Muscle of back (tissue), 13 donors: ENCODE measurements at places on chromosomes 7 and 10. TPM values are rescaled to one million over a fixed set of nuclear protein-coding genes. Genes with fewer than 3 reads are reported as not detected.

DNA sequence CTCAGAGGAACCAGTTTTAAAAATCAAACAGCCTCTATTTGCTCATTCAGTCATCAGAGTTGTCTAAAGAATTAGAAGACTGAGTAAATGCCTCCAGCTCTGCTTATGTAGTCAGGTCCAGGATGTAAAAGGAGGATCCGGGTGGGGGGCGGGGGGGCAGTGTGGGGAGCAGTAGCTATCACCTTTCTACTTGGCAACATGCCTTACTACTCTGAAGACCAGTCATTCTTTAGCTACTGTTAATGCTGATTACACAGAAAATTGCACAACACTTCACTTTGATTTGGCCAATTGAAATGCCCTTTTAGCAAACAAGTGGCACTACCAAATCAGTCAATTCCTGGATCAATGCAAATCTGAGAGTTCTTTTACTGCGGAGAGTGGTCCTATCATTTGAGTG, 164.2 kb downstream of the NXPH1 start:
- DNase-seq = no peak

DNA sequence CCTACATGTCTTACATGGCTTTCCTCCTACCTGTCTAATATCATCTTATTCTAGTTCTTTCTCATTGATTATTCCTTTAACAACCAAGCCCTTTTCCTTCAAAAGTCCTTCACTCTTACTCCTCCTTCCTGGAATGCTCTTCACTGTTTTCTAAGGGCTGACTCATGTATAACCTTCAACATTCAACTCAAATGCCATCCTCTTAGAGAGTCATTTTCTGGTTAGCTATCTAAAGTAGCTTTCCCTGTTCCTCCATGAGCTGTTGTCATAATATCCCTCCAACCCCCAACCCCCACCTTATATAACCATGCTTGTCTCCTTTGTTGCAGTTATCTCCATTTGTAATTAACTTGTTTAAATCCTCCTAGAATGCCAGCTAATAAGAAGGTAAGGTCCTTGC, 286.8 kb downstream of the ADK start:
- DNase-seq = peak; percentile 33

DNA sequence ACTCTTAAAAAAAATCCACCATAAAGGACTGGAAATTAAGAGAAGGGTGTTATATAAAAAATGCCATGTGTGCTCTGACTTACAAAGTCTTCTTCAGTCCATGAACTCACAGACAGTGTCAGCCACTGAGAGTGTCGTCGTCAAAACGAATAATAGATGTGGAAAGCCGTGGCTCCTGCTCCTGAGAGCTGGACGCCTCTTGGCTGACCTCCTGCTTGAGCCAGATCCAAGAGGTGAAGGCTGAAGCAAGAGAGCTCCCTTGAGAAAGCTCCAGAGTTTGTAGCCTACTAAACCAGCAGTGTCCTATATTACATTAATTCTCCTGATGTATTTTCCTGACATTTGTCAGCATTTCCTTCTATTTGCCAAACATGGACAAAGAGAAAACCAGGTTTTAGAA, 234.3 kb upstream of the C7orf33 start:
- peak; percentile 80 for DNase-seq

DNA sequence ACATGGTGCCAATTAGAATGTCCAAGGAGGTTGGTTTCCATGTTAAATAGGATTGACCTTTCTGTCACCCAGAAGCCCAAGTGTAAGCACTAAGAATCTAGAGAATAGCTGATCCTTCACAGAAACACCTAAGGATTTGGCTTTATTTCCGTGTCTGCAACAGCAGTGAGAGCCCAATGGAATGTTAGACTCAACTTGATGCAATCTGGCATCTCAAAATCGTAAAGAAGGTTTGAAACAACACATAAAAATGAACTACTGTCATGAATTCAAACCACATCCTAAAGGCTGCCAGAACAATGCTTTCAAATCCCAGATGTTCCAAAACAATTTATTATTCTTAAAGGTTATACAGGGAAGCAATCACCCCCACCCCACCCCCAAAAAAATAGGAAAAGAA, 18.6 kb downstream of the PPP1R3C start:
- DNase-seq = no peak

GRCh38 chr10:117727421-117727820, 184.9 kb downstream of the EMX2 start:
- DNase-seq = peak; percentile 67

GRCh38 chr7:2520131-2520760, 672 bp downstream of the LFNG start:
- DNase-seq = no peak

- no peak for DNase-seq
Observed at GRCh38 chr10:124049484-124049883, 43.9 kb downstream of the CHST15 start.

GRCh38 chr7:116776610-116777289, 85.6 kb upstream of the CAPZA2 start:
- peak; percentile 66 for DNase-seq

DNA sequence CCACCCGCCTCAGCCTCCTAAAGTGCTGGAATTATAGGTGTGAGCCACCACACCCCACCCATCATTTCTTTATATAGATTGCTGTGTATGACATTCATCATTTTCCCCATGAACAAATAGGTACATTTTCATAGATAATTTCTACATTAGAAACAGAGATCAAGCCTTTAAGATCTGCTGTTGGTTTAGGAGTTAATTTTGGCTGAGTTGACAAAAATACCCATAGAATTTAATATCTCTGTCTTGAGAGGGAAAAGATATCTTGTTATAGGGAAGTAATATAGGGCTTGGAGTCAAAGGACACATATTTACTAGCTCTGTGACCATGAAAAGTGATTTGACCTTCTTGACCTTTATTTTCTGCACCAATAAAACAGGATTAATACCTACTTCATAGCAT, 51.8 kb downstream of the LRMDA start:
- no peak for DNase-seq

GRCh38 chr7:133775201-133775600, 351.9 kb upstream of the LRGUK start:
- no peak for DNase-seq

GRCh38 chr7:27834179-27834921, 94.4 kb downstream of the TAX1BP1 start:
- no peak for DNase-seq

- no peak for DNase-seq
Observed at GRCh38 chr7:46569133-46569465, 648.0 kb upstream of the IGFBP3 start.

DNA sequence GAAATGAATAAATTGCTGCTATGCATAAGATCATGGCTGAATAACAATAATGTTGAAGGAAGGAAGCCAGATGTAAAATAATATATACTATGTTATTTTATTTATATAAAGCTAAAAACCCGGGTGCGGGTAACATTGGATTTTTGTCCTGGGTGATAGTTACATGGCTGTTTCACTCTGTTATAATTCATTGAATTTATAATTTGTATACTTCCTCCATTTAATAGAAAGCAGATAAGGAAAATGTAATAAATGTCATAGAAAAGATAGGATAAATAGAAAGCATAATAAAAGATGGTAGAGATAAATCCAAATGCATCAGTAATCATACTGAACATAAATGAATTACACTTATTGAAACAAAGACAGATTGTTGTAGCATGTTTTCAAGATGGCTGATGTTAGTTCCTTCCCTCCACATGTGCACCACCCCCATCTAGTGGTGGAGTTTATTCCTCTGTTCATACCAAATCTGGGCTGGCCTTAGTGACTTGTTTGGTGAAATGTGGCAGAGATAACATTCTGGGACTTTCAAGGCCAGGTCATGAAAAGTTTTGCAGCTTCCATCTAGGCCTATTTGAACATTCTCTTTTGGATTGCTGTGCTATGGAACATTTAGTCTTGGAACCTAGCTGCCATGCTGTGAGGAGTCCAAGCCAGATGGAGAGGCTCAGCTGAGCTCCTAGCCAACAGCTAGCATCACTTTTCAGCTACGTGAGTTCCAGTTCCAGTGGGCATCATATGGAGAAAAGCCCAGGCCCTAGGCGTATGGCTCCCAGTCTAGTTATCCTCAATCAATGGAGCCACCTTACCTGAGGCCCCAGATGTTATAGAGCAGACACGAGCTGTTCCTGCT, 46.9 kb downstream of the AHCYL2 start:
- no peak for DNase-seq

DNA sequence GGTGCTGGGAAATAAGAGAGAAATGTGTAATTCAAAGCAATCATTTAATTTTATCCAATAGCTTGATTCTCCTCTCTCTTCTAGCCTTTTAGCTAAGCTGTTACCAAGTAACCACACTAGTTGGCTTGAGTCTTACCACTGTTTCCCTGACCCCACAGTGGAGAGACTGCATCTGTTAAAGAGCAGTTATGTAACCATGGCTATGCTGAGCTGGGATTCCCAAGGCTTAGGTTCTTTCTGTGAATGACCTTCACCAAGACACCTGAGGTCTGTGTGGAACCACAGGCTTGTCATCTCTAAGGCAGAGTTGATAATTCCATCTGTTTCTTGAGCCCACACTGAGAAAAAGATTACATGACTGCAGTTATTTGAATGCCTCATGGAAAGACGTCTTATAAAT, 47.7 kb upstream of the ATRNL1 start:
- DNase-seq = no peak

DNA sequence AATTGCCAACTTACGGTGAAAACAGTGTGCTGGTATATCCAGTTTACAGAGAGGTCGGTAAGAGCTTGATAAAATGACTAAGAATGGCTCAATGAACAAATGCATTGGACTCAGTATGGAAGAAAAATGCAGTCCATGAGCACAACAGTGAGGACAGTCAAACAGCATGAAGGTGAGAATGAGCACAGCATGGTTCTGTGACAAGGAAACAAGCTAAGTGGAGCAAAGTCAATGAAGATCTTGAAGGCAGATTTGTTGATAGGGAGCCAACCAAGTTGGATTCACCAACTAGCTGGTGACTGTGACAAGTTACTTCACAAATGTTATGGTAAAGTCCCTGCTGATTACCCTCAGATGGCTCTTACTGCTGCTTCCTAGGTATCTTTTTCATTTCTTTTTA, 75.9 kb downstream of the SHOC2 start:
- no peak for DNase-seq

GRCh38 chr7:100546129-100546925, 7.3 kb downstream of the AGFG2 start:
- DNase-seq = no peak

DNA sequence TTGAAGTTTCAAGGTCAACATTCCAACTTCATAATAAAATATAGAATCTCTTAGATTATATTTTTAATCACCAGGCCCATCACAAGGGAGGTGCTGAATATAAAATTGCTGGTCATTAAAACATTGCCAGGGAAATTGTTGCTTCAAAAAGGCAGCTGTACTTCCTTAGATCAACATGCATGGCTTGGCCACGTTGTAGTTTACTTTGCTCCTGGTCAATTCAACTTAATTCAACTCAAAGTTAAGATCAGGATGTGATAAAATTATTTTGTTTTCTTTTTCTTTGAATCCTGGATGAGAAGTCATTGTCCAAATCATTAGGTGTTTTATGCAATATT, 317.4 kb downstream of the PAXIP1 start:
- DNase-seq = no peak

The TAS2R60 gene
- not detected for polyA plus RNA-seq

The RBP4 gene
- polyA plus RNA-seq = 3.8 TPM

The CPA5 gene
- polyA plus RNA-seq = 3.3 TPM

The PPP1R17 gene
- polyA plus RNA-seq = not detected
